Stimulated activated naive CD4-positive, alpha-beta T cell (primary cell): ENCODE measurements at places on chromosomes 4 and X.

DNA sequence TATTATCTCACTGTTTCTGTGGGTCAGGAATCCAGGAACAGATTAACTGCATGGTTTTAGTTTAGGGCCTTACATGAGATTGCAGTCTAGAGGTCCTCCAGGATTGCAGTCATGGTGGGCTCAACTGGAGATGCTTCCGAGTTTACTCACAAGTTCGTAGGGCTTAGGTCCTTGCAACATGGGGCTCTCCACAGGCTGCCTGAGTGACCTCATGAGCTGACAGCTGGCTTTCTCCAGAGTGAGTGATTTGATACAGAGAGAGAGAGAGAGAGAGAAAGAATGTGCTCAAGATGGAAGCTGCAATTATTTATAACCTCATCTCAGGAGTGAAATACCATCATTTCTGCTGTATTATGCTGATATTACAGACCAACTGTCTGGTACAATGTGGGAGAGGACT, 168.9 kb downstream of the GPAT3 start:
- DNase-seq, result no peak

DNA sequence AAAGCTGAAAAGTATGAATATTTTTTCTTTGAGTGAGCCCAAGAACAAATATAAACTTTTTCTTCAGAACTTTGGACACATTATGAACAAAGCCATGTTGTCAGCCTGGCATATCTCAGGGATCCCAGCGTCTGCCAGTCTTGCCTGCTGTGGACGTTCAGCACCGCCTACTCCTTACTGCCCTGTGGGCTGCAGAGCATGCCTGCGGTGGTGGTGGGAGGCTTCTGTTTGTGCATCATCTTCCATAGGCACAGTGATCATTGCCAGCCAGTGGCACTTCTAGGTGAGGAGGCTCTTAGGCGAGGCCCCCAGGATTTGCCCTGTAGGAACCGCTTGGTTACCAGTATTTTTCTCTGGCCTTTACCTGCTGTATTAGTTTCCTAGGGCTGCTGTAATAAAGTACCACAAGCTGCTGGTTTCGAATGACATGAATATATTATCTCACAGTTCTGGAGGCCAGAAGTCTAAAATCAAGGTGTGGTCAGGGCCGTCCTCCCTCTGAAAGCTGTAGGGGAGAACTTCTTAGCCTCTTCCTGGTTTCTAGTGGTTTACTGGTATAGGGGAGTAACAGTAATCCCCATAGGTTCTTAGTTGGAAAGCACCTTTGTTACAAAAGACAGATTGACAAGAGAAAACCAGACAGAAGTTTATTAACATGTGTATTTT, 15.4 kb downstream of the ANXA3 start:
- no peak for DNase-seq

- DNase-seq, result no peak
Observed at GRCh38 chr4:27327421-27328181, 467.0 kb downstream of the STIM2 start.

DNA sequence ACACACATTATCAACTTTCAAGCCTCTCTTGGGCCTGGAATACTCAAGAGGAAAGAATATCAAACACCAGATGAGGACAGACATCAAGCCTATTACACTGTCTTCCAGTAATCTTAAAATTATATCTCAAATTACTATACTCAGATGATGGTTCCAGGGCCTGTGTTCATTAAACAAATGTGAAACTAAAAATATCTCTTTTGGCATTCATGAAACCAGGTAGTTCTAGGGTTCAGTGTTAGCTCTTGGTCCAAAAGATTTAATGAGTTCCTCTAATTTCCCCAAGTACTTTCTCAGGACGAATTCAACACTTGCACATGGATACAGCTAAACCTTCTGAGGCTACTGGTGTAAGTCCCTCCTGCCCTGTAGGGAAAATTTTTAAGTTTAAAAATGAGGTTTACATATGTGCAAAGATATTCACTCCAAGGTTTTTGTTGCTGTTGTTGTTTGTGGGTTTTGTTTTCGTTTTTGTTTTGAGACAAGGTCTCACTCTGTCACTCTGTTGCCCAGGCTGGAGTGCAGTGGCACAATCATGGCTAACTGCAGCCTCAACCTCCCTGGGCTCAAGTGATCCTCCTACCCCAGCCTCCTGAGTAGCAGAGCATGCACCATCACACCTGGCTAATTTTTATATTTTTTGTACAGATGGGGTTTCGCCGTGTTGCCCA, 79.4 kb downstream of the USP46 start:
- DNase-seq, result no peak

DNA sequence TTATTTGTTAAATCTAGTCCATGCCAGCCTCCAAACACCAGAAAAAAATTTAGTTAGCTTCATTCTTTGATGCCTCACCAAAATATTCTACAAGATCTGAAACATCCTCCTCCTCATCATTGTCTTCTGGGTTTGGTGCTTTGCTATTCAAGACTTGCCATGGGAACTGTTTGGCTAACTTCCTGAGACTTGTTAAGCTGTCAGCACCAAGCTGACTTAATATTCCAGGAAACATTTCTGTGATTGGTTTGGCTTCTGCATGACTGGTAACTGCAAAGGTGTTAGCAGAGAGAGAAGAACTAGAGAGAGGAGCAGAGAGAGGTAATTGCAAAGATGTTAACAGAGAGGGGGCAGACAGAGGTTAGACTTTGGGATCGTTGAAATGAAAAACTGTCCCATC, 101.3 kb downstream of the PALLD start:
- no peak for DNase-seq

DNA sequence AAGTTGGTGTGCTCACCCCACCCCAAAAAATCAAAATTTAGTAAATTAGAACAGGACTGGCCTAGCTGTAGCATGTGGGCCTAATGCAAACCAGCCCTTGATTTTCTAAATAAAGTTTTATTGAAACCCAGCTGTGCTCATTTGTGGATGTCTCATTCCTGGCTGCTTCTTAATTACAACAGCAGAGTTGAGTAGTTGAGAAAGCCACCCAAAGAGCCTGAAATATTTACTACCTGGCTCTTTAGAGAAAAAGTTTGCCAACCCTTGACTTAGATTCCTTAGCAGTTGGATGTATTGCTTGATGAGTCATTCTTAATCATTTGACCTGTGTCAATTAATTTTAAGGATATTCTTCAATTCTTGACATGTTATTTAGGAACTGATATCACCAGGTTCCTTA, 168.3 kb upstream of the PUDP start:
- no peak for DNase-seq

- no peak for DNase-seq
Observed at GRCh38 chr4:177728361-177729152, 286.3 kb upstream of the AGA start.

DNA sequence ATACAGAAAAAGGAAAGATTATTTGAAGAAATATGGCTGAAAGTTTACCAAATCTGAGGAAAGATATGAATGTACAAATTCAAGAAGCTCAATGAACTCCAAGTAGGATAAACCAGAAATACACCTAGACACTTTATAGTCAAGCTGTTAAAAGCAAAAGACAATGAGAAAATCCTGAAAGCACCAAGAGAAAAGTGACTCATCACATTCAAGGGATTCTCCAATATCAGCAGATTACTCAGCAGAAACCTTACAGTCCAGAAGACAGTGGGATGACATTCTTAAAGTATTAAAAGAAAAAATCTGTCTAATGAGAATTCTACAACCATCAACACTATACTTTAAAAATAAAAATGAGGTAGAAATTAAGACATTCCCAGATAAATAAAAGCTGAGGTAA, 223.8 kb upstream of the ZCCHC13 start:
- DNase-seq, result no peak

DNA sequence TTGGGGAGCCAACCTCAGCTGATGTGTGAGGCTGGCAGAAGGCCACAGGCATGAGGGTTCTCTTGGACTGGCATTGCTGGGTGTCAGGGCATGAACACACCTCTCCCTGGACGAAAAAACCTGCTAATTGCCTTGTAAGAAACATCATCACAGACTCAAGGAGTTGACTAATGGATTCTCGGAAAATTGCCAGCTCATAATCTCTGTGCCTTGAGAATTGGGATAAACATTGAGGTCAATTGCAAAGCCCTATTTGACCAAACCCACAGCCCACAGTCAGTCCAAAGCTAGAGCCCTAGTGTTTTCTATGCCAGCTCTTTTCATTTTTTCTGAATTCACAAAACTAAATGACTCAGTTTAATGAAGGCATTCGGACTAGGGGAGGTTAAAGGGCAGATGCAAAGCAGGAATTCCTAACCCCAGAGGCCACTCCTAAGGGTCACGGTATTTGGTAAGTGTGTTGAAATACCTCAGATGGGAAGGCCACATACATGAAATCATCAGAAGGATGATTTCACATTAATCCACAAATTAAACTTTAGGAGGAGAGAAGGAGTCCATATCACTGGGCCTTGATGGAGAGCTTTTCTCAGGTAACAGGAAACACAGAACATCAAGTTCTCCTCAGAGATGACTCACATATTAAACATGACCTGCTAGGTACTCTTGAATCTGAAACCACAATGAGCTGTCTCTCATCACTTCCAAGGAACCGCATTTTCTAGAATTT, 39.0 kb upstream of the RASL11B start:
- no peak for DNase-seq

DNA sequence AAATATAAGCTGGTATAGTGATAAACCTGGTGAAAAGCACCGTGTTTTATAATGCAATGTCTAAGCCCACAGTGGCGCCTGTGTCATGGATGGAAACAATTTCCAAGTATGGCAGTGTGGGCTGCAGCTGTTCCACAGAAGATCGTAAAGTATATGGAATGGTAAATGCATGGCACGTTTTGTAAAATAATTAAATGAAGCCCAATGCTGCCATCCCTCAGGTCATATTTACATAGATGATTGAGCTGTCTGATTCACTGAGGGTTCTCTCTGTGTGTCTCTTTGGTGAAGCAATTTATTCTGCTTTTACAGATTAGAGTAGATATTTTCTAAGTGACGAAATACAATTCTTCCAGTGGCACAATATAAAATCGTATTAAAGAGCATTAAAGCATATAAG, 164.8 kb downstream of the ASMT start:
- DNase-seq, result no peak
